ENCODE measurements at places on chromosomes 2 and 18.

DNA sequence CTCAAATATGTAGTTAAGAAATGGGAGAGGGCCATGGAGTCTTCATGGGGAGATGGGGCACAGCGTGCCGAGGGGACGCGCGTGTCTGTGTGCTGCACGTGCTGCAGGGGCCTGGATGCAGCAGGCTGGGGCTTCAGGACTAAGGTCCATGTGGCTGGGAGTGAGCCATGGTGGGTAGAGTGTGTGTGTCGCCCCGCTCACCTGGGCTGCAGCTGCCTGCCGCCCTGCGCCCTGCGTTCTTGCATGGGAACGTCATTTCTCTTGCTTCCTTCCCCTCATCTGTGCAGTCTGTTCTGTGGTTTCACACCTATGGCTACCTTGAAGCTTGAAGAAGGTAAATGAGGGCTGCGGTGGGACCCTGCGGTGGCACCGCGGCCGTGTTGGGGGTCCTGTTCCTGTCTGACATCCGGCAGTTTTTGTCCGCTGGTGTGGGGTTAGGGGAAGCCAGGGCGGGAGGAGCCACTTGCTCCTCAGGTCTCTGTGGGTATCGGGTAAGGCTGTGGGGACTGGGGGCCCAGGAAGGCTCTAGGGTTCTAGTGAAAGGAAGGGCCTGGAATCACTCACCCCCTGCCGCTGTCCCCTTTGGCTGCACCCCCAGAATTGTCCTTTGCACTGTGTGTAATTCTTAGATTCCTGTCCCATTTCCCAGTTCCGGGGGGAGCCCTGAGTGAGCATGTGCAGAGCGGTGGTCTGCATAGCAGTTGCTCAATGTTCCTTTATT is 54.1 kb upstream of the HS6ST1 start:
- no peak for DNase-seq

- DNase-seq: no peak
These were observed 190.4 kb upstream of the EPHA4 start for GRCh38 chr2:221762496-221762895.

- DNase-seq: no peak
These were observed 82.6 kb downstream of the PKP4 start for GRCh38 chr2:158539176-158540005.

DNA sequence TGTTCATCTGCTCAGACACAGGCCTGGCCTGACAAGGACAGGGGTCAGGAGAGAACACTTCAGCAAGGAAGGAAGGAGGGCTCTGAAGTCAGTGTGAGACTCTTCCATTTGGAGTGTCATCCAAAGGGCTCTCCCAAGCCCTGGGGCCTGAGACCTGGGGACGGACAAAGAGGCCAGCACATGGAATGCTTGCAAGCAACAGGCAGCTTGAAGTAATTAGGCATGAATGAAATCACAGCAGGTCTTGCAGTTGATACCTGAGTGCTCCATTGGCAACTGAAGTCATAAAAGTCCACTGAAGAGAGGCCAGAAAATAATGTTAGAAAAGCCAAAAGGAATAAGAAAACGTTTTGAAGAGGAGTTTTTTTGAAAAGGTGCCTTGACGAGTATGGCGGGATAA is 231.7 kb downstream of the VAPA start:
- DNase-seq: no peak

DNA sequence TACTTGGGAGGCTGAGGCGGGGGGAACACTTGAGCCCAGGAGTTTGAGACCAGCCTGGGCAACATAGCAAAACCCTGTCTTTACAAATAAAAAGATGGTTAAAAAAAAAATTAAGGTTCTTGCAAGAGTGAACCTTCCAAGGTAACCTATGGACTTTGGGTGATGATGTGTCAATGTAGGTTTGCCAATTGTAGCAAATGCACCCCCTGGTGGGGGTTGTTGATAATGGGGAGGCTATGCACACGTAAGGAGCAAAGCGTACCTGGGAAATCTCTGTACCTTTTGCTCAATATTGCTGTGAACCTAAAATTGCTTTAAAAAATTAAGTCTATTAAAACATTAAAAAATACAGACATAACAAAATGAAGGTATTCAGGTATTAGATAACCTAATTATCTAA is 70.4 kb downstream of the CWC22 start:
- DNase-seq: peak; percentile 14

Data from neuronal stem cell (in vitro differentiated cells).